ENCODE measurements at places on chromosomes 3 and 15.

GRCh38 chr3:122219242-122219872, 35.9 kb downstream of the CASR start:
- no peak for DNase-seq

GRCh38 chr15:89399238-89400115, 64.9 kb upstream of the POLG start:
- DNase-seq = peak; percentile 56

DNA sequence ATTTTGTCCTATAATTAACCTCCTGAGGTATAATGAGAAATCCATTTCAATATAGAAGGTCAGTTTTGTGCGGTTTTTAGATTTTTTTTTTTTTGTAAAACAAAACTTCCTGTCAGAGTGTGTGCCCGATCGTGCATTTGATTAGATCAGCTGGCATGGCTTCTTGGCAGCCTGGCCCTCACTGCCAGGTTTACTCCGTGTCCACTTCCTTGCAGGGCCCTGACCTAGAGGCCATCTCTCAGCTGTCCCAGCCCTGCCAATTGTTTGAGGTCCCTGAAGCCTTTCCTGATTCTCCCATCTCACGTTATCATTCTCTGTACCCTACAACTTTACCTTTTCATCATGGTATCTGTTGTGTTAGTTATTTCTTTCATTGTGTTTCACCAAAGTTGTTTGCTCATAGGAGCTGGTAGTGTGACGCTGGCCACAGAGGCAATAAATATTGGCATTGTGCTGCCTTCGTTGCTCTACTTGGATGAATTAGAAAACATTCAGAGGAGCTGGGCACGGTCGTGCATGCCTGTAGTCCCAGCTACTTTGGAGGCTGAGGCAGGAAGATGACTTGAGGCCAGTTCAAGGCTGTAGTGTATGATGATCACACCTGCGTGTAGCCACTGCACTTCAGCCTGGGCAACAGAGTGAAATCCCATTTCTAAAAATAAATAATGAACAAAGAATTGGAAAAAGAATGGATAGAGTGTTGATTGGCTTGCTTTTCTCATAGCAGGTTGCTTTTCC, 202.0 kb downstream of the GHSR start:
- no peak for DNase-seq

DNA sequence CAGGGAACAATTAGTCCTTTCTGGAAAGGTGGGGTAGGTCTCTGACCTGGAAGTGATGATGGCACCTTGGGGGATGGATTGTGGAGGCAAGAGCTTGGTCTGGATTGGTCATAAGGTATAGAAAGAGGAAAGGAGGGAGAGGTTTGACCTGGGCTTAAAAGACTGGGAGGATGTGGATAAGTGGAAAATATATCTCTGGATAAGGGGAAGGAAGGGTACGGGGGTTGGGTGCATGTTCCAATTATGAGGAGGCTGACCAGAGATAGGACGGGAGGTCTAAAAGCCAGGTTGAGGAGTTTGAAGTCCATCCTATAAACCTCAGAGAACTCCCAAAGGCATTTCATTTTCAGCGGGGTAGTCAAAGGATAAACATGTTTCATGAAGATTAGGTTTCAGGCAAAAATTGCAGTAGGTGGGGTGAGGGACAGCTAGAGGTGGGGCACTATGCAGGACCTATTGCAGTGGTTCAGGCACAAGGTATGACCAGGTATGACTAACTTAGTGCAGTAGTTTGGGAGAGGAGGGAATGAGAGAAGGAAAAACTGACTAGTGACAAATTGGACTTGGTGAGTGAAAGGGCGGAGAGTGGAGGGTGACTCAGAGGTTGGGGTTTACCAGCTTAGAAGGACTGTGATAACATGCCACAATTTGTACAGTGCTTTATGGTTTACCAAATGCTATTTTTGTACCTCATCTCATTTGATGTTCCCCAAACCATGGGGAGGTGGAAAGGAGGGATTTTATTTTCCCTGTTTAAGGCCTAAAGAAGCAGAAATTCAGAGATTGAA, 10.7 kb downstream of the PDE8A start:
- DNase-seq = no peak

DNA sequence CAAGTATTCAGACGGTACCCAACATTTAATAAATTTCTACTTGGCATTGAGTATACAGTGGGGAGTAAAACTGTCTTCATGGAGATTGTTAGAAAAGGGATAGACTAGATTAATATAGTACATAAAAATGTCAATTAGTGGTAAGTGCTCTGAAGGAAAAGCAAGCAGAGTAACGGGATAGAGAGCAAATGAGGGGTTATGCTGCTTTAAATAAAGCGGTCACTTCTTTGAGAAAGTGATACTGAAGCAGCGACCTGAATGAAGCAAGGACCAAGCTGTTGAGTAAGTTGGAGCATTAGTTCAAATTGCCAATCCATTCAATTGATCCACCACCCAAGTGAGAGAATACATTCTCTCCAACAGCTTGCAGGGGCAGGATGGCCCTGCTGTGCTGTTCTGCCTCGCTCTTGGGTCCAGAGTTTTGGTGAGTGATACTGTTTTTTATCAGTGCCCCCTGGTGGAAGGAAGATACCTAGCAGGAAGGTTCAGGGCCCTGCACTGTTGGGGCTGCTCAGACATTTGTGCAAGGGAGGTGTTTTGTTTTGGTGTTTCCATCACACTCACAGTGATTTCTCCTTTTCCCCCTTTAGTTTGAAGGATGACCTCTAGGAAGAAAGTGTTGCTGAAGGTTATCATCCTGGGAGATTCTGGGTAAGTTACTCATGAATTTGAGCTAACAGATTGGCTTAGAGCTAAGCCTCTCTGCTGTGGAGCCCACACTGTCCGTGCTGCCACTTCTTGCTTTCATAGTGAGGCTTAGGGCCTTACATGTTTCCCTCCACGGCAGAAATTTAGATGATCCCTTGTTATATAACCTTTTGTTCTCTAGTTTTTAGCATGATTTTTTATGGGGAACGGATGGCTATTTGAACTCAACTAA, 69.0 kb downstream of the RAB7A start:
- DNase-seq = peak; percentile 43

GRCh38 chr3:14511623-14512280, 28.4 kb downstream of the GRIP2 start:
- DNase-seq = no peak

GRCh38 chr3:120648290-120648689, 33.7 kb downstream of the HGD start:
- no peak for DNase-seq

GRCh38 chr3:16673530-16673929, 68.3 kb upstream of the DAZL start:
- DNase-seq = no peak

GRCh38 chr3:55721716-55722484, 234.8 kb upstream of the WNT5A start:
- DNase-seq = no peak

DNA sequence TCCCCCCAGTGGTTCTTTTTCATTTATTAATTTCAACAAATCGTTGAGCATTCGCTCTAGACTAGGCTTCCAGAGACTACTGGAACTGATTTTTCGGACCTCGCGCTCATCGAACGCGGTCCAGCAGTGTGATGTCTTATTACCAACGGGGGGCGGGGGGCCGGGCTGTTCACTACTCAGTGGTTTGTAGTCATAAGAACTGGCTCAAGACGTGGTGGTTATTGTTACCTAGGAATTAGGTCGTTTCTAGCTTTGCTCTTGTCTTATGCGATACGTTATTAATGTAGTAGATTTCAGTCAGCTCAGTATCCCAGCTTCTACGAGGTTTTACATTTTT, 858 bp downstream of the RBM5 start:
- DNase-seq = no peak

DNA sequence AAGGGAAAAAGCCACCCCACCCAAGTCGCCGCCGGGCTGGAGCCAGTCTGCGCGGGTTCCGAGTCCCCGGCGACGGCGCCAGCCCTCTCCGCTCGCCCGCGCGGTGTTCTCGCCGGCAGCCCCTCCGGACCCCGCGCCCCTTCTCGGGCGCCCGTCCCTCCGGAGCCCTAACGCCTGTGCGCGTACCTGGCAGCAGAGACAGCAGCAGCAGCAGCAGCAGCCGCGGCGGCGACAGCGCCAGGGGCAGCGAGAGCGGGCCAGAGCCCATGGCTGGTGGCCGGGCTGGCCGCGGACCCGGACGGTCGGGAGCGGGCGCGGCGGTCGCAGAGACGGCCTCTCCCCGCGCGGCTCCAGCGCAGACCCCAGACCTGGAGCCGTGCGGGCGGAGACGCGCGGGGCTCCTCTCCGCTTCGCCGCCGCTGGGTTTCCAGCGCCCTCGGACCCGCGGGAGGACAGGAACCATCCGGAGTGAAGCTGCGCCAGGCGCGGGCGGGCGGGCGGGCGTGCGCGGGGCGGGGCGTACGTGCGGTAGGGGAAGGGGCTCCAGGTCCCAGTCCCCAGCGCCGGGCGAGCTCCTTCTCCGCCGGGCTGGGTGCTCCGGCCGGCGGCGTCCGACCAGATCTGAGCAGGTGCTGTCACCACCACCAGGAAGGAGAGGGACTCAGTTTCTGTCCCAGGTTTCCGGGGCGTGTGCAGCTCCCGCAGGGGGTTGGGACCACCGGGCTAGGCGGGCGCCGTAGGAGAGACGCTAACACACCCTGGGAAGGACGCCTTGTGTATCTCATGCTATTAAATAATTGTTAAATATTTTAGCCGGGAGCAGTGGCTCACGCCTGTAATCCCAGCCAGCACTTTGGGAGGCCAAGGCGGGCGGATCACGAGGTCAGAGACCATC, at the start of gene CHRNA3:
Gene CHRNA3, minus strand, starts transcription at position 470 of the 895 bp plus-strand sequence. Its CDS starts 202 bp downstream, at position 268.
- no peak for DNase-seq

DNA sequence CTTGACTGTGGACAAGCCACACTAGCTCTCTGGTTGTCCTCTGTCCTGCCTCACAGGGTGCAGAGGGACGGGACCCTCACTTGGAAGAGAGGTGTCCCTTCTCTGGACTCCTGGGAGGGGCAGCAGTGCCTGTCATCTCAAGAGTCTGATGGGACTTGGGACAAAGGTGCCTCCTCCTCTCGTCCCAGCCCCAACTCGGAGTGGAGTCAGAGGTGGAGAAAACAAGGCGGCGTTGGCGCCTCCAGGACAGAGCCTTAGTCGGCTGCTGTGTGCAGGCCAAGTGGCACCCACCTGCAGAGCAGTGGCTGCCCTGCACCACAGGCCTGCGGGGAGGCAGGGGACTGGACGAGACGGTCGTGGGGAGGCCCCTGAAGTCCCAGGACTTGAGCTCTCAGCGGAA, 9.4 kb upstream of the SEC13 start:
- DNase-seq = no peak

DNA sequence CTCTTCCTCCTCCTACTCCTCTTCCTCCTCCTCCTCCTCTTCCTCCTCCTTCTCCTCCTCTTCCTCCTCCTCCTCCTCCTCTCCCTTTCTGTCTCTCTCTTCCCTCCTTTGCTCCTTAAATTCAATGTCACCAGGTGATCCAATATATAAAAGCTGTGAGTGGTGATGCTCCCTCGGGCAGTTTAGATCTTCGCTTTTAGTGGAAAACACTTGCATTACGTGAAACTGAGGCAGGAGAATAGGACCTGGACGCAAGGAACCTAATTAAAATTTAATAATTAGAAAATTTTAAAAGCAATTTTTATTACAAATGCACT, 279.7 kb downstream of the XXYLT1 start:
- no peak for DNase-seq

- DNase-seq = no peak
Observed at GRCh38 chr3:110519071-110519470, 552.5 kb upstream of the NECTIN3 start.

GRCh38 chr3:25226747-25227146, 201.3 kb upstream of the RARB start:
- DNase-seq = no peak

- DNase-seq = peak; percentile 51
Observed at GRCh38 chr3:50675179-50676030, 678 bp downstream of the DOCK3 start.

GRCh38 chr3:111068574-111068973, 3.0 kb upstream of the NECTIN3 start:
- DNase-seq = no peak

DNA sequence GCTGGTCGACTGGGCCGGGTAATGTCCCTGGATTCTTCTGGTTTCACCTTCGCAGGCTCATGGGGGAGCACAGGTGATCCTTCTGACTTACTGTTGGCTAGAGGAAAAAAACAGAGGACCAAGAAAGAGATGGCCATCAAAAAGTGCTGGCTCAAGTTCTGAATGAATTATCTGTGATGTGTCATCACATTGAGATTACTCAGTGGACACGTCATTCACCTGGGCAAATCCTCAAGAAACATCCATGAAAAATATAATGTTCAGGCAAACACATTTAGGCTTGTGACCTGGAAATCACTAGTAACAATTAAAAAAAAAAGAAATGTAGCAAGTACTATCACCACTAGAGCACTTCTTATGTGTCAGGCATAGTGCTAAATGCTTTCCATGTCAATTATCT, 81.5 kb upstream of the SLC2A2 start:
- no peak for DNase-seq

DNA sequence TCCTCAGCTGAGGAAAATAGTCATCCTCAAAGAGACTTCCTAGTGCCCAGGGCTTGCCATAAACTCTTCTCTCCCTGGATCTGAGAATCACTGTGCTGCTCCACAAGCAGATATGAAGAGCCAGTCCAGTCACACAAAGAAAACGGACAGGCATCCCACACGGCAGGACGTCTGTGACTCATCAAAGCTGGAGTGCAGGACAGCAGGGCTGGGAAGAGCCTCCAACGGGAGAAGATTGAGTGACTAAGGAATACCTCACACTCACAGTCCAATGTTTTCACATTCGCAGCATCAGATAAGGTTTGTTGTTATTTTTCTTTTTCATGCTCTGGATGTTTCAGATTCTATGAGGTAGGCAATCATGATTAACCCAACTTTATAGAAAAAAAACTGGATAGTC, 57.8 kb downstream of the NEK10 start:
- no peak for DNase-seq

DNA sequence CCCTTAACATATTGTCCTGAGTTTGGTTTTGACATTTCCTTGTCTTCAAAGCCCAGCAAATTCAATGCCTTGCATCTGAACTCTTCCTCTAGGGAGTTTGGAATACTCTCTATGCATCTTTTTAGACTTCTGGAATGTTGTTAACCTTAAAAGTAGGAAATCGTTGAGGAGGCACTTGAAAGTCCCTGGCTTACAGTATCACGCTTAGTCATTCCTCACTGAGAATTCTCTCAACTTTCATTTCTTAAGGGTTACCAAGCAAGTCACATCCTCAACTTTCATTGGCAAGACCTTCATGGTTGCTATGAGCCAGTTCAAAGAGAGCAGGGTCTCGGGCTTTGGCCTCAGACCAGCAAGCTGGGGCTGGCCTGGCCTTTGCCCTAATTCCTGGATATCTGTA, 89.9 kb downstream of the ASB7 start:
- DNase-seq = no peak

- DNase-seq = no peak
Observed at GRCh38 chr3:72234391-72234790, 449.4 kb upstream of the PROK2 start.

DNA sequence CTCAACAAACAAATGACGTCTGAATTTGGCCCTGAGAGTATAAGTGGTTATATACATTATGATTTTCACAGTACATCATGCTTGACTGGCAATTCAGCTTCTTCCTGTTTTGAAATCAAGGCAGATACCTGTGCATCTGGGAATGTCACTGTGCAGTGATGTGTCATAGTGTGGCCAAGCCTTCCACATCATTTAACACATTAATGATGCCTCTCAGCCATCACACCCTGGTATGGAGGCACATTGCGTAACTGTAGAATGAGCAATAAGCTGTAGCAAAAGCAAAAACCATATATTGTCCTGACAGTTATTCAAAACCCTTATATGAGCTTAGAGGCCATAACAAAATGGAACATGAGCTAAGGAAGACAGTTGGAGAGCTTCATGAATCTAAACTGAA, 246.0 kb downstream of the EPHA3 start:
- no peak for DNase-seq
